SK-N-SH (cell line): ENCODE measurements at places on chromosomes 13 and 19.

GRCh38 chr13:27922883-27923612, 3.2 kb downstream of the PDX1 start:
- no peak for DNase-seq

DNA sequence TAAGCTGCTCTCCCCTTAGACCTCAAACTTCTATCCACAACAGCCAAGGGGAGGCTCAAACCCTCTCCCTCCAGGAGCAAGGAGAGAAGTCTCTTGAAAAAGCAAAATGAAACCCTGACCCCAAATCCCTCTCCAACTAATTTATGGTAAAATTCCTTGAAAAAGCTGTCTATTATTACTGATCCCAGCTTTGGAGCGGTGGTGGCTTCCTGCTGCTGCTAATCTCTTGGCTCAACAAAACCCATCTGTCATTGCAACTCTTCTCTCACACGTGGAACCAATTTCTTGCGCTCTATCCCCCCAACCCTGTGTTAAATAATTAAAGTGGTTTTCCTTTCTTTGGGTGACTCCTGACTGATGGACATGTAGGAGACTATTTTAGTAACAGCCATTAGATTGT, 64.1 kb upstream of the OXGR1 start:
- DNase-seq = no peak

- DNase-seq = no peak
Measured at GRCh38 chr19:11420429-11421370, 1.6 kb upstream of the RGL3 start.

DNA sequence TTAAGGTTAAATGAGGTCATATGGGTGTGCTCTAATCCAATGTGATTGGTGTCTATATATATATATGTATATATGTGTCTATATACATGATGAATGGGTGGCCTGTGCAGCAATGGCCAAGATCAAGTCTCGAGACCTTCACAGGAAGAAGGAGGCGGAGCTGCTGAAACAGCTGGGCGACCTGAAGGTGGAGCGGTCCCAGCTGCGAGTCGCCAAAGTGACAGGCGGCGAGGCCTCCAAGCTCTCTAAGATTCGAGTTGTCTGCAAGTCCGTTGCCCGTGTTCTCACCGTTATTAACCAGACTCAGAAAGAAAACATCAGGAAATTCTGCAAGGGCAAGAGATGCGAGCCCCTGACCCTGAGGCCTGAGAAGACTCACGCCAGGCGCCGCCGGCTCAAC, 109.8 kb downstream of the EFNB2 start:
- DNase-seq = no peak

DNA sequence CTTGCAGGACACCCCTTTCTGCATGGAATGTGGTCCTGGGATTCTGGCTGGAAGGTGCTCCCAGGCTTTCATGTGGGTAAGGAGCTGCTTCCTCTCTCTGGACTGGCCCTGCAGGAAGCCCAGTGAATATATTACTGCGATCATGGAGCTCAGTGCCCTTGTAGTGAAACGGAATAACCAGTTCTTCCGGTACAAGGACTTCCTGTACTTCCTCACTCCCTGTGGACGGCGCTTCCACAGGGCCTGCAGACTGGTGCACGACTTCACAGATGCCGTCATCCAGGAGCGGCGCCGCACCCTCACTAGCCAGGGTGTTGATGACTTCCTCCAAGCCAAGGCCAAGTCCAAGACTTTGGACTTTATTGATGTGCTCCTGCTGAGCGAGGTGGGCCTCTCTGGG, 8.0 kb downstream of the CYP4F8 start:
- no peak for DNase-seq

DNA sequence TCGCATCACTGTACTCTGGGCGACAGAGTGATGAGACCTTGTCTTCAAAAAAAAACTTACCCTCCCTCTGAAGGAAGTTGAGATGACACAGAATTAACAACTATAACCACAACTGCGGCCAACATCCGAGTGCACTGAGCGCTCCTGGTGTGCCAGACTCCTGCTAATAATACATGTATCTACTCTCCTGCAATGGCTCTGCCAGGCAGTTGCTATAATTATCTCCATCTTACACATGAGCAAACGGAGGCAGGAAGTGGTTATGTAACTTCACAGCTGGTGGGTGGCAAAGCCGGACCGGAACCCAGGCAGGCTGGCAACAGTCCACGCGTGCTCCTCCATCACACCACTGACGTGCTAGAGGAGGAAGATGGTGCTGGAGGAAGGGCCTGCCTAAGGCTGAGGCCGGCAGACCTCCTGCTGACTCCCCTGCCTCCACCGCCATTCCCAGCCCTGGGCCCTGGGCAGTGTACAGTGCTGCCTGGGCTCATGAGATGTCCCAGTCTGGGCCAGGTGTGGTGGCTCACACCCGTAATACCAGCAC, 12.6 kb downstream of the XRCC1 start:
- DNase-seq = no peak

- DNase-seq = no peak
Measured at GRCh38 chr13:30845297-30846214, 60.5 kb upstream of the MEDAG start.

DNA sequence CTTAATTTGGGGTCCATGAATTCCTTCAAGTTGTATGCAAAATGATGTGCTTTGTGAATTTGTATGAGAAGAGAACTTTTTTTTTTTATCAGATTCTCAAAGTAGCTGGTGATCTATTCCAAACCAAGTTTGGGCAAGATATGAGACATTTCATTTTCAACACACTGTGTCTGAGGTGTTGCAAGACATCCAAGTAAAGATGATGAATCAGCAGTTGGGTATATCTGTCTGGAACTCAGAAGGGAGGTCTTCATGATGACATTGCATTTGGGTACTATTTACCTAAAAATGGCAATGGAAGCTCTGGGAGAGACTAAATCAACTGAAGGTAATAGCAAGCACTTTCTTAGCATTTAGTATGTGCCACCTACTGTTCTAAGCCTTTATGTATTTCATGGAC, 2.8 kb downstream of the FAM124A start:
- DNase-seq = no peak

DNA sequence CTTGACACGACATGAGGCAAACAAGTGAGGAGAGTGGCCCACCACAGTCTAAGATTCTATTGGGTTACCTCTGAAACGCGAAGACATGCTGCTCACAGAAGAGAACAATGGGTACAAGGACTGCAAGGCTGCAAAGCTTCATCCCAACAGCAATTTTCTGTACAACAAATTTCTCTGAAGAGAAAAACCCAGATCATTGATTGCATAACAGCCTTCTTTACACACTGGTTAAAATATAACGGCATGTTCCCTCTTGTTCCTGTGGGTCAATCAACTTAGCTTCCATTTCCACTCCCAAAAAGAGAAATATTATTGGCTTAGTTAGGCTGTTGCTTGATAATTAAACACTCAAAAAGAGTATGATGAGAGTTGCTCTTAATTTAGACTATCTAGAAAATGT, at the start of gene CPB2:
Gene CPB2 (minus strand): TSS at position 166 of the 400 bp plus-strand sequence. CDS start 24 bp downstream, at position 142.
- DNase-seq = no peak

DNA sequence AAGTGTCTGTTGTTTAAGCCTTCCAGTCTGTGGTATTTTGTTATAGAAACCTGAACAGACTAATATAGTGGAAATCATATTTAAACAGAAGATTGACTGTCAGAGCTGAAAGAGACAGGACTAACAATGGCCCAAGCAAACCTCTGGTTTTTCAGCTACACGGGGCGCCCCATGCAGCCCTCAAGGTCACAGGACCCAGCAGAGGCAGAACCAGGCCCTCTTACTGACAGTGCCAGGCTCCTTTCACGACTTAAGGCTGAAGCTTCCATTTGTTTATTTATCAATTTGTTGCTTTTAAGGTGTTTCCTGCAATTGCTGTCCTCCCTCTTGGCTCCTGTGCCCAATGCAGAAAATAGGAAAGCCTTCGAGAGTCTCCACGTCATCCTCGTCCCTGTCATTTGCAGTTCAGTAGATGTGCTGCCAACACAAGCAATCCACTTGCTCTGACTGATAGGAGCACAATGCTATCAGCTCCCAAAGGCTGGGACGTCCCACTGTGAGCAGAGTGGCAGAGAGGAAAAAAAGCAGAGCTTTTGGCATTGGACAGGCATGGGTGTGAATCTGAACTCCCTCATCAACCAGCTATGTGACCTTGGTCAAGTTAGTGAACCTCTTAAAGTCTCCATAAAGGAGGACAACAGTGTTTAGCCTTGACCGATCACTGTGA, 10.5 kb upstream of the SLC7A1 start:
- no peak for DNase-seq

DNA sequence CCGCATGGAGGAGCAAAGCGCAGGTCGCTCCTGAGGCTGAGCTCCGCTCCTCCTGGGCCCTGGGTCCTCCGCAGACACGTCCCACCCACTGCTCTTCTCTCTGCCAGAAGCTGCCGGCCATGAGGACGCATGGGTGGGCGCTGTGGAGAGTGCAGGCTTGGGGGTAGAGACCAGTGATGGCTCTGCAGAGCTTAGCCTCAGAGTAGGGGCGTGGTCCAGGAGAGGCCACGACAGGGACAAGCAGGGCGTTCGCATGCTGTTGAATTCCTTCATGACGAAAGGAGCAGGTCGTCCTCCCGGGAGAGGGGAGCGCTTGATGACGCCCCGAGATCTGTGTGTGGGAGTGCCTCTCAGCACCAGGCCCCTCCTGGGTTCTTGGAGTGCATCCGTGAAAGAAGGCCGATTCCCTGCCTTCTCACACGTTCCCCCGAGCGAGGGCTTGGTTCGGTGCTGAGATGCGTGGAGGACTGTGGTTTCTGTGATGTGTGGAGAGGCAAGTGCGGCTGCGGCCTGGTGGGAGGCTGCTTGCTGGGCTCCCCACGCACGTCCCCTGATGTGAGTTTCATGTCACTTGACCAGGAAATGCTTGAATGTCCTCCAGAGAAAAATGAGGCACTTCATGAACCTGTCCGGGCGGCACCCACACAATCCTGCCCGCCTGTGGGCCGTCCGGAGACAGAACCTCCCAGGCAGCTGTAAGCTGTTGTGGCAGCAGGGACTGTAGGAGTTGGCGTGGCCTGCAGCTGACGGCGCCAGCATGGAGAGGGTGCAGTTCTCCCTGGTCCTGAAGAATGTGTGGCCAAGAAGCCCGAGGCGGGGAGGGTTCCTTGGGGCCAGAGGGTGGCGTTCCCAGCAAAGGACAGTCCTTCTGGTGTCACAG, 4.5 kb downstream of the SF3A2 start:
- no peak for DNase-seq

DNA sequence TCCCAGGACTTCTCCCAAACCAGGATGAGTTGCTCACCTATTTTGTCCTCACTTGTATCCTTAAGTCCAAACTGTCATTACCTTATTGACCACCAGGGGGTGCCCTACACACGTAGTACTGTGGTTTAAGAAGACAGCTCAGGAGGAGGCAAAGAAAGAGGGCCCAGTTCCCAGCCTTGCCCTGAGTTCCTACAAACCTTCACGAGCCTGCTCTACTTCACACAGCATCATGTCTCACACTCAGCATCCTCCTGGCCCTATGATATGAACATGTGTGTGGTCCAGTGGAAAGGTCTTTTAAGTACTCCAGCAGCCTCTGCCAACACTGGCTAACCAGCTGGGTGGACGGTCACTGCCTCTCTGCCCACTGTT, 8.1 kb upstream of the ZNF784 start:
- DNase-seq = peak; percentile 62

- no peak for DNase-seq
Measured at GRCh38 chr19:750640-751423, at the start of gene MISP. Gene MISP, plus strand, starts transcription at chr19:751112. Its CDS starts 5,835 bp downstream, at chr19:756947.

- no peak for DNase-seq
Measured at GRCh38 chr19:50557009-50557613, 11.1 kb downstream of the LRRC4B start.

DNA sequence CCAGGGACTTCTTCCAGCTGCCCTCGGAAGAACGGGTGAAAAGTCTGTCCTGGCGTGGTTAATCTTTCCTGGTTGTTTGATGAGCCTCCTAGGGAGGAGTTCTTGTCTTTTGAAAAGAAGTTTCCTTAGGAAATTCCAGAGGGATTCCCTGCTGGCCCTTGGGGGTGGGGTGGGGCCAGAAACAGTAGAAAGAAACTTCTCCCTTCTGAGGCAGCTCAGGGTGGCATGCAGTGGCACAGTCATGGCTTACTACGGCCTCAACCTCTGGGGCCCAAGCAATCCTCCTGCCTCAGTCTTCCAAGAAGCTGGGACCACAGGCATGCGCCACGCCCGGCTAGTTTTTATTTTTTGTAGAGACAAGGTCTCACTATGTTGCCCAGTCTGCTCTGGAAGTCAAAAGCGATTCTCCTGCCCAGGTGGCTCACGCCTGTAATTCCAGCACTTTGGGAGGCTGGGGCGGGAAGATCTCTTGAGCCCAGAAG, 1.5 kb downstream of the ZNF101 start:
- no peak for DNase-seq

- DNase-seq = peak; percentile 7
Measured at GRCh38 chr13:101773062-101773461, 320.6 kb downstream of the ITGBL1 start.

DNA sequence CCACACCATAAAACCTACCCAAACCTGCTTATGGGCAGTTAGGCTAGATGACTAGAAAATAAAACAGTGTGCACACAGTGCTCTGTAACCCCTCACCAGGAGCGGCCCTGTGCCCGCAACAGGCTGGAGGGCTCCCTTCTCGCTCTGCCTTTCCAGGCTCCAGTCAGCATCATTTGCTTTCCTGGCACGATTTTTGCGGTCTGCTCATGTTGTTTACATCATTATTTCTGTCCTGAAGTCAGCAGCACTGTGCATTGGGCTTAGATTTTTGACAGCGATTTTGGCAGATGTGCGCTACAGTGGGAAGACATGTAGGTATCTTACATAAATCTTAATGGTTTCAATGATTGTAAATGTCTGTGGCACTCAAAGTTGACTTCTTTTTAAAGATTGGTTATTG, 344.0 kb downstream of the MTUS2 start:
- no peak for DNase-seq

DNA sequence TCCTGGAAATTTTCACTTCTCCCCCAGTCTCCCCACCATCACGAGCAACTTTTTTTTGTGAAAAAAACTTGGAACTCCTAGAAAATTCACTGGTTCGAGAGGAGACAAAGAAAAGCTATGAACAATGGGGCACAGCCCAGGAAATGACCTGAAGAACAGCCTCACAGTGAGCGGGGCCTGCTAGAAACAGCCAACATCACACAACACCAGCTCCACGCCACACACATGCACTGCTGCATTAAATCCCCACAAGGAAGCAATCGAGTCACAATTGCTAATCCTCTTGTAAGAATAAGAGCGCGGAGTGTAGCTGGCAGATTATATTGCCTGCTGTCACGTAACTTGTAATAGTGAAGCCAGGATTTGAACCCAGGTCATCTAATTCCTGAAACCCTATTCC, 48.8 kb downstream of the SLC7A1 start:
- DNase-seq = no peak

DNA sequence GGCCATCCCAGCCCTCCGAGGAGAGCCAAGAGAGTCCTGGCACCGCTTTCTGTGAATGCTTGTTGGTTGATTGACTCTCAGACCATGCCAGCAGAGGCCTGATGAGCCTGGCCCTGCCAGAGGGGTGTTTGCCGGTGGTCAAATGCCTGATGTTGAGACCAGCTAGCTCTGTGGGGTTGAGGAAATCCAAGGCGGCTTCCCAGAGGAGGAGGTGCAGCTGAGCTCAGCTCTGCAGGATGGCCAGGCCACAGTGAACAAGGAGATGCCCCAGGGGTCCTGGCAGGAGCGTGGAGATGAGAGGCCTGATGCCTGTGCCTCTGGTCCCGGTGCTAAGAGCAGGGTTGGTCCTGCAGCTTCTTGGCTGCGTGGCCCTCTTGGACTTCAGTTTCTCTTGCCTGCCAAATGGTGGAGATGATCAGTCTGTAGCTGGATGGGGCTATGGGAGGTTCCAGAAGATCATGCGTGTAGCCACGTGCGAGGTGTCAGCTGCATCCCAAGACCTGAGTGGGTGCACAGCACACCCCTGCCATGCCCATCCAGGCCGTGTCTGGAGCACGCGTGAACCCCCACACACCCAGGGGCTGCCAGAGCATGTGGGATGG, 16.8 kb downstream of the NFIC start:
- no peak for DNase-seq
